ENCODE measurements at places on chromosomes 7 and 10.

GRCh38 chr10:1163831-1164230, 107.6 kb downstream of the WDR37 start:
- no peak for DNase-seq

- no peak for DNase-seq
These were observed 32.8 kb upstream of the TAS2R16 start for GRCh38 chr7:123028339-123028738.

DNA sequence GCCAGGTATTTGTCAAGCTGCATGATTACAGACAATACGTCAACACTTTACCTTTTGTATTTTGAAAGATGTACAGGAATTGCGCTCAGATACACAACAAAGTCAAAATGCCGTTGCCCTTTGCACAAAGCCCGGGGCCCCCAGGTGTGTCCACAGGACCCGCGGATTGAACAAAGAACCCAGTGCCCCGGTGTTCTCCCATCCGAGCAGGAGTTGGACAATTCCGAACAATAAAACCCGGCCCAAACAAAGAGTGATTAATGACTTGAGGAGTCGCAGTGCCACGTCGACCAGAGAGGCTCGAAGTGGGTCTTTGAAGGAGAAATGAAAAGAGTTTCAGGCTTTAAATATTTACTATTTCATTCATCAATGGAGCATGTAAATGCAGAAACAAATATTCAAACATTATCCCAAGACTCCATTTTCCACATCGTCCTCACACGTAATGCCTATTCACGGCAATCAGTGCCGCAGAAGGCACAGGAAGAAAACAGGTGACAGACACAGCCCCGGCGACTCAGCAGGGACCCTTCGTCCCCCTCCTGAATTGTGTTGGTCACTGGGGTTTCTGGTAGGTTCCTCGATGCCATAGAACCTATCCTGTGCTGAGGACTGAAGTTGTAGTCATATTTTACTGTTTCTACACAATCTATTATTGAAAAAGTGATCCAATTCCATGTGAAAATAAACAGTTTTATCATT, 70.9 kb upstream of the MGMT start:
- DNase-seq, result no peak

GRCh38 chr7:101545441-101546190, 83.5 kb downstream of the MYL10 start:
- no peak for DNase-seq

- no peak for DNase-seq
These were observed 271.3 kb downstream of the STK31 start for GRCh38 chr7:23981314-23981713.

DNA sequence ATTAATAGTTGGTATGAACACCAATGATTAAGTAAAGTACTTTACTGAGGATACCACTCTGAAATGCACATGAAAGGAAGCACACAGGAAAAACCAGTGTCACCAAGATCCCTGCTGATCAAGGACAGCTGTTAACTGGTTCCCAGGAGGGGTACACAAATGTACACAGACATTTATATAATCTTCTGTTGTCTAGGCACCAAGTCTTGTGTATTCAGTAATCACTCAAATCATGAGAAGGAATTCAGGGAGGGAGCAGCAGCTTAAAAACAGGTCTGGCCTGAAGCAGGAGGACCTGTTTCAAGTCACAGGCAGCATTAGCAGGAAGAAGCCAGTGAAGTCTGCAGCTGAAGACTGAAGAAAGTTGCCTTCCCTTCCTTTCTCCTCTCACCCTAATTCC, 18.7 kb downstream of the MPP7 start:
- DNase-seq, result no peak

GRCh38 chr7:55127622-55128081, 108.8 kb downstream of the EGFR start:
- DNase-seq, result no peak

DNA sequence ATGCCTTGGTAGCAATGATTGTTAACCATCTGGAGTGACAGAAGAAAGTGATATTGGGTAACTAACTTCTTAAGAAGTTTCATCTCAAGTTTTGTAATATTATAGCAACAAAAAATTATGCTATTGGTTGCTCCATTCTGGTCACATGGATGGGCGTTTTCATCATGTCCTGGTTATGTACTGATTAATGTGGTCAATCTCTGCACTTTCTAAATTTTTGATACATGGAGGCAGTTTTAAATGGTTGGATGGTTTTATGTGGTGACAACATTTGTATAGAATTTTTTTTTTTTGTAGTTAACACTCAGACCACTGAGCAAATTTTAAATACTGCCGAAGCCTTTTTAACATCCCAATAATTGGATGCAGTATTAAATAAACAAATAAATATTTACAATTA, 55.2 kb upstream of the CCAR1 start:
- DNase-seq, result no peak

GRCh38 chr7:47326220-47326619, 255.7 kb downstream of the TNS3 start:
- no peak for DNase-seq

GRCh38 chr7:29412912-29413311, 150.7 kb upstream of the PRR15 start:
- no peak for DNase-seq

- DNase-seq, result no peak
These were observed 30.3 kb upstream of the CREB3L2 start for GRCh38 chr7:138032186-138032585.

Measured in activated CD4-positive, alpha-beta T cell treated with anti-CD3 and anti-CD28 coated beads, Interleukin-2, amount 50 U/mL, for 16 hours (primary cell).